ENCODE measurements at places on chromosomes 7 and 10.

- DNase-seq = no peak
These were observed 5.5 kb downstream of the JAZF1 start for GRCh38 chr7:28174901-28175661.

DNA sequence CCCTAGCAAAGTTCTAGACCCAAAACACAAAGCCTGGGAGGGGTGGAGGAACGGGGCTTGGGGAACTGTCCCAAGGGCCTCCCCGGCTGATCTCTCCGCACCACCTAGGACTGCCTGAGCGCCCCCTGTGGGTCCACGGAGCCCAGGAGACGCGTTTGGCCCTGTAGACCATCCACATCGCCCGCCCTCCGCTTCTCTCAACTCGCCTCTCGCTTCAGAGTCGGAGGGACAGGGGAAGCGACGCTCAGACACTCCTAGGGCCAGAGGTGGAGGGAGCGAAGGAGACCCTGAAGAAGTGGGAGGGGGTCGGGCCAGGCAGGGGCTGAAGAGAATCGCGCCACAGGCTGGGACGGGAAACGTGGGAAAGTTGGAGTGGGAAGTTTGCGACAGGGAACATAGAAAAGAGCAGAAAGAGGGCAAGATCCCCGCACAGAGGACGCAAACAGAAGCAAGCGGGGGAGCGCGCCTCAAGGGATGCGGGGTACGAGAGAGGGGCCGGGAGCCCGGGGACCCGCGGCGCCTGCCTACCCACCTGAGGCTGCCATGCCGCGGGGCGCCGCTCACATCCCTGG lies 378 bp downstream of the PIK3AP1 start:
- DNase-seq = peak; percentile 42

DNA sequence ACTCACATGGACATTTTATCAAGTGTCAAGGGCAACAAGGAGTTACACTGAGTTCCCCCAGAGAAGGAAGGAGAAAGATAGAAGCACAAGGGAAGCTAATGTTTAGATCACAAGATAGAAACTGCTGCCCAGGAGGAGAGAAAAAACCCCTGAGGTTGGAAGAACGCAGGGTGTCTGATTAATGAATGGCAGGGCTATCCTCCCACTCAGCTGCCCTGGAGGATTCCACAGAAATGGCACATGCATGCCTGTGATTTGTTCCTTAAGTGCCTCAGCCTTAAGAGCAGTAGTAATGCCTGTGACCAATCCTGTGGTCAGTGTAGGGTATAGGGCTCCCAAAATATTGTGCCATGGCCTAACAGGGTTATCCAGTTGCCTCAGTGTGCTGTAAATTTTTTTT lies 20.2 kb downstream of the DNAJB9 start:
- no peak for DNase-seq

GRCh38 chr7:22712999-22713398 lies 14.0 kb upstream of the IL6 start:
- no peak for DNase-seq

GRCh38 chr10:110600487-110601101 lies 33.1 kb downstream of the SMC3 start:
- DNase-seq = no peak

GRCh38 chr10:122191936-122192541 lies 79.1 kb upstream of the BTBD16 start:
- no peak for DNase-seq

DNA sequence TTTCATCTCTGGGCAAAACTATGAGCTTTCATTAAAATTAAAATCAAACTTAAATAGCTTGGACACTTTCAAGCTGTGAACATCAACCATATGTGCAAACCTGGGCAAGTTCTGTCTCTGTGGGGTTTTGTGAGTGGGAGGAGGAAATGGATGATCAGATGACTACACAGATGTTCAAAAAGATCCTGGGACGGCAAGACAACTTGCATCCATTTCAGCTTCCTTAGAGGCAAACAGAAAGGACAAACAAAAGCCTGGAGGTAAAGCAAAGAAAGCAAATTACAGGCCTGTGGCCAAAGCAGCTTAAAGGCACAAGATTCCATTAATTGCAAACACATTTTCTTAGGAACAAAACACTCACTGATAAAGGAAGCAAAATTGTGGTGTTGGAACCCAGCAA lies 222.2 kb downstream of the NEBL start:
- no peak for DNase-seq

DNA sequence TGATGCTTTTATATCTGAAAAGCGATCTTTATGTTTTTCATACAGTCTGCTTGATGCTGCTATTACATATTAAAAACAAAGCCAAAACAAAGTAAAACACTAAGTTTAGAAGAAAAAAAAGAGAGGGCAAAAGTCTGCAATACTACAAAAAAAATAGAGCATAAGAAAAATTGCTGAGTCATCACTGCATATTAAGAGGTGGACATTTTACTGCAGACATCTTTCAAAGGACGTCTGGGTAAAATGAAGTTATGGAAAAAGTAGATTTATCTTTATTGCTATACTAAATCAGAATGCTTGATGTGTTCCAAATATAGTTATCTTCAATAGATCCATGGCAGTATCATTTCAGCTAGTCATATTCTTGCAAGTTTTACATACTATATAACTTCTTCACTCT lies 172.0 kb downstream of the MAGI2 start:
- no peak for DNase-seq

- DNase-seq = no peak
These were observed 15.4 kb upstream of the ANKRD1 start for GRCh38 chr10:90936276-90936659.

GRCh38 chr7:27221201-27221797 lies 21.3 kb upstream of the EVX1 start:
- DNase-seq = no peak

DNA sequence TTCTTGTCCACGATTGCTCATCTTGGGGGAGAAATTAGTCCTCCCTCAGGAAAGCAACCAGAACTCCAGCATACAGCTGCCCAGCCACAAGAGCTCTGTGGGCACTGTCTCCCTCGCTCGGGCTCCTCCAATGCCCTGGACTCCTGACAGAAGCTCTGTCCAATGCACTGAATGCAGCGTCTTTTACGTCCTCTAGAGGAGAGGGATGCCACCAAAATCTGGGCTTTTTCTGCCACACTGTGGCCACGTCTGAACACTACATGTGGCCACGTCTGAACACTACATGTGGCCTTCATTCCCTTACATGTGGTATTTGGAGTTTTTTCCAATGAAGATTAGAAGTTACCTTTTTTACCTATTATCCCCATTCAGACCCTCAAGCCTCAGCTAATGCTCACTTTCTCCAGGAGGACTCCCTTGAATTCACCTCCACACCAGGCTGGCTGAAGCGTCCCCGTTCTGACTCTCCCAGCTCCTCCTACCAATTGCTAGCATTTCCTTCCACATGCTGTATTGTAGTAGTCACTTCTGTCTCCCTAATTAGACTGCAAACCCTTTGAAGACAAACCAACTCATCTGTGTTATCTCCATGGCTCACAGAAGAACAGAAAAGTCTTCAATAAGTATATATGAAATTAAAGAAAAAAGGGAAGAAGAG lies 134.3 kb upstream of the PDE1C start:
- DNase-seq = no peak

DNA sequence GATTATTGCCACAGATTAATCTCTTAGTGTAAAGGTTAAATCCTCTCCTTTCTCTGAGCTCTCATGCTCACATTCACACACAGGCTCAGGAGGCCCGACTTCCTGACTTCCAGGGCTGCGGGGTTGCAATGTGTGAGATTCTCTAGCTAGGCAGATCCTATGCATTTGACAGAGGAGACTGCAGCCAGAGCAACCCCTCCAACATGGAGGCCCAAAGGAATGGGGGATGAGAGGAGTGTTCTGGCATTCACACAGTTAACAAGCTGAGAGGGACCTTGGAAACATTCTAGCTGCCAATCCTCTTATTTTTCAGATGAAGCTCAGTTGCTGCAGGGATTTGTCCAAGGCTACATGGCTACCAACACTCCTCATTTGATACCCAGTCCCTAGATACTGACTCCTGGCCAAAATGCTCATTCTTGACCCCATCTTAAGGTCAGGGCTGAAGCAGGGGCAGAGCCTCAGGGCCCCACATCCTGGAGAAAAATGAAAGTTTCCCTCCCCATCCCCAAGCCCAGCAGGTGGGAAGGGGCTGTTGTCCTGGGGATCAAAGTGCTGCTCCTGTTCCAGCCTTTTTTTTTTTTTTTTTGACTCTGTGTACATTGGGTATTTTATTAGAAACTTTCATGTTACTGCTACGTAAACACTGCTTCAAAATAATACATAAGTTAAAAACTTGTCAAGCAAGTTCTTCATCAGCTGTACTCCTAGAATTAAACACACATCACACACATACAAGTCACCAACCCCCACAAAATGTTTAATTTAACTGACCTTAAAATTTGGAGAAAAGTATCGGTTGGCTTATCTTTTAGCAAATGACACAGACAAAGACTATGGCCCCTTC lies 325.6 kb downstream of the PLXNA4 start:
- no peak for DNase-seq

- peak; percentile 51 for DNase-seq
These were observed 73.1 kb upstream of the UCN3 start for GRCh38 chr10:5291501-5292195.

- DNase-seq = no peak
These were observed 13.8 kb downstream of the UBE2D1 start for GRCh38 chr10:58348571-58349033.

GRCh38 chr7:47475880-47476227 lies 106.1 kb downstream of the TNS3 start:
- DNase-seq = no peak

- DNase-seq = no peak
These were observed 146.5 kb downstream of the SEC23IP start for GRCh38 chr10:120039046-120039445.
